ENCODE measurements at places on chromosomes 1 and 21.
A peak's percentile ranks its signal among the peaks of the same experiment; 100 is the strongest.

GRCh38 chr1:5312862-5313261 is 658.5 kb downstream of the AJAP1 start:
- DNase-seq = no peak

DNA sequence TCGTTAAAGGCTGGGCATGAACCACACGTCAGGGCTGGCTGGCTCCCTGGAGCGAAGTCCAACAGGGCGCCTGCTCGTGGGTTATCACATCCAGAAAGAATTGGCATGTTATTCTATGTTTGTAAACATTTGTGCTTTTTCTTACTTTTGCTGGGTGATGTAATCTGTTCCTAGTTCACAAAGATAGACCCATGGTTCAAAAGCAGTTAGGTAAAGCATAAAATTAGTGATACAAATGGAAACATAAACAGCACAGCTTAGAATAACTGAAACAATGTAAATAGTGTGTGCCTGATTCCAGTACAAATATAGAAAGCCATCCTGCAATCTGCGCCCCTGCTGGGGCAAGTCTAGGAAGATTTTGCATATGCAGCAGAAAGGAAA is 184.0 kb upstream of the C1orf174 start:
- DNase-seq = no peak

- no peak for DNase-seq
Measured at GRCh38 chr1:174740249-174740968, 259.3 kb upstream of the CACYBP start.

DNA sequence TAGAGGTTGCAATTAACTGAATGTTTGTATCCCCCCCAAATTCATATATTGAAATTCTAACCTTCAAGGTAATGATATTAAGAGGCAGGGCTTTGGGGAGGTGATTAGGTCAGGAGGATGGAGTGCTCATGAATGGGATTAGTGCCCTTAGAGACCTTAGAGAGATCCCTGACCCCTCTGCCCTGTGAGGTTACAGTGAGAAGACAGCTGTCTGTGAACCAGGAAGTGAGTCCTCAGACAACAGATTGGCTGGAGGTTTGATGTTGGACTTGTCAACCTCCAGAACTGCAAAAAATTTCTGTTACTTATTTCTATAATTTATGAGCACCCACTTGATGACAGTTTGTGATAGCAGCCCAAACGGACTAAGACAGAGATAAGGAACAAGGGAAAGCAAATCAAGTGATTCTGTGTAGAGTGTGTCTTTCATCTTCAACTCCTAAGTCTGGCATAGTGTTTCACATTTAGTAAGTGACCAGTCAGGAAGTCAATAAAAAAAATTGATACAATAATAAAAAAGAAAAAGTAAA is 30.0 kb upstream of the RWDD3 start:
- DNase-seq = no peak

- DNase-seq = no peak
Measured at GRCh38 chr1:30129001-30129408, 594.4 kb downstream of the MATN1 start.

GRCh38 chr1:81703391-81703755 is 97.4 kb upstream of the ADGRL2 start:
- no peak for DNase-seq

DNA sequence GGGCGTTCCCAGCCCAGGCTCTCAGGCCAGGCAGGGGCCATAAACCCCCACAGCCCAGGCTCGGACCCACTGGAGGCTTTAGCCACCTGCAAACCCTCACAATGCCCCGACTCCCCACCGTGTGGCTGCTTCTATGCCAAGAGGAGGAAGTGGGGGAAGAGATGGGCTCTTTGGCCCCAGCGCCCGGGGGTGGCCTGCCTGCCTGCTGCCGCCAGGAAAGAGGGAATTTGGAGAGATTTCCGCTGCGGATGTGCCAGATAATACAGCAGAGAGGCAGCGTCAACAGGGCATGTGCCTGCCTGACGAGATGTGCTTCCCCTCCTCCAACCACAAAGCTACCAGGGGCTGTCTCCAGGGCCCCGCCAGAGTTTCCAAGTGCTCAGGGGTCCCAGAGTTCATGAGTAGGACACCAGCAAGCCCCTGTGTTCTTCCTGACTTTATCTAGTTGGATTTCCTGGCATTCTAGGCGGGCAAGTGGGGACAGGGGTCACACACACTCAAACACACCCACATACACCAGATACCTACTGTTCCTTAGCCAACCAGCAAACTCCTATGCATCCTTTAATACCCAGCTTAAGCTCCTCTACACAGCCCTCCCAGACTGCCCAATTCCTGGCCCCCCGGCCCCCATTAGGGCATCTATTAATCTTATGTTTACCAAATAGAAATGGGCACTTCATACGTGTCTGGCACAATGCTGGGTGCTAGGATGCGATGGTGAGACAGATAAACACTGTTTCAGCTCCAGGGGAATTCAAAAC is 14.1 kb downstream of the EPHA2 start:
- peak; percentile 70 for DNase-seq

DNA sequence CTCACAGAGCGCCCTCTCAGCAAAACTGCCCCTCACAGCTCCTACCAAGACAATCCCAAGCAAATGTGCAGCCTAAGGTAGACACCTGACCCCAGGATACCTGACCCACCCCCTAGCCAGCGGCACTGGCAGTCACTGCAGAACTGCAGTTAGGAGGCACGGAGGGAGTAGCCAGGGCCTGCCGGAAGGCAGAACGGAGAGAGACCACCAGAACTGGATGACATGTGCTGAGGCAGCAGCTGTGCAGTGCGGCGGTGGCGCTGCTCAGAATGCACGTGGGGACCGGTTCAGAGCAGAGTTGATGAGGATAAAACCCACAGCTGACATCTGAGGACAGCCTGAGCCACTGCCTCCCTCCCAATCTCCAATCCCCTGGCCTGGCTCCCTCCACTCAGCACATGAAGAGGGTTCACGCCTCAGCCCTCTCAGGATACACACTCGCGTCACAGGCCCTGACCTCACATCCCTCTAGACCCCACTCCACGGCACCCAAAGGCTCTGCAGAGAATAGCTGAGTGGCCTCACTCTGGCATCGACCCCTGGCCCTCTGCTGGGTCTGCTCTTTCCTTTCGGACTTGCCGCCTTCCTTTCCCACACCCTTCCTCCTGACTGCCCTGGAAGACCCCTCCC is 29.6 kb downstream of the UBE2G2 start:
- DNase-seq = no peak

DNA sequence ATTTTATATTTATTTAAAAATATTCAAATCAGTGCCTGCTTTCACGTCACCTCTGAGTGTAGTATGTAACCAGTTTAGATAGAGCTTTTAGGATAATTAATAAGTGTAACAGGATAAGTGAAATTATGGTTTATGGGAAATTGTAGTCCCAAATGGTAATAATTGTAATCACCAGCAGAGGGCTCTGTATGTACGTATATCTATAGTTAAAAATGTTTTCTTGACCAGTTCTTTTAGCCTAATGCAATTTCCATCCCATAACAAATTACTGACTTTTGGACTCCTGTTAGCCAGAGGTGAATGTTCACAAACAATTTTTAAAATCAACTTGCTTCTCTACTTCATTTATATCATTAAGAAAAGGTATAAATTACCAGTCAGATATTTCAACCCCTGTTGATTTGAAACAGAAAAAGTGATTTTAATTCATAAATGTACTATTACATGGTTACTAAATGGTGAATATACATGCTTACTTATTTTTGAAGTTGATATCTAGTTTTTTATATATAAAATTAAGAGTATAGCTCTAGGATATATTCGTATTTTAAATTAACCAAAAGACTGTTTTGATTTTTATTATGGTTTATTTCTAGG is 25.3 kb downstream of the SLC30A7 start:
- no peak for DNase-seq

GRCh38 chr1:115217150-115218033 is 120.7 kb downstream of the NGF start:
- DNase-seq = no peak

DNA sequence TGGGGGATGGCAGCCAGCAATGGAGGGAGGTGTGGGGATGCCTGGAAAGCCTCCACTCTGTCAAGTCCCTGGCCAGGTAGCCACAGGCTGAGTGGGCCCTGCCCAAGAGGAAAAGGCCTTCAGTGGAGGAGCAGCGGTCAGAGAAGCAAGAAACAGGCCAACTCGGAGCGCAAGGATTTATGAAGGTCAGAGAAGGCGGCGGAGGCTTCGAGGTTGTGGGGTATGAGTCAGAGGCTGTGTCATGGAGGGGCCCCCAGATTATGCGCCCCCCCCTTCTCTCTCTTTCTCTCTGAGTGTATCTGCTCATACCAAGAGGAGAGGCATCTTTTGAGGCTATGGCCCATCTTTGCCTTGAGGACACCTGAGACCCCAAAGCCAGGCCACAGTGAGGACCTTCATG is 99.5 kb downstream of the CASZ1 start:
- DNase-seq = no peak

DNA sequence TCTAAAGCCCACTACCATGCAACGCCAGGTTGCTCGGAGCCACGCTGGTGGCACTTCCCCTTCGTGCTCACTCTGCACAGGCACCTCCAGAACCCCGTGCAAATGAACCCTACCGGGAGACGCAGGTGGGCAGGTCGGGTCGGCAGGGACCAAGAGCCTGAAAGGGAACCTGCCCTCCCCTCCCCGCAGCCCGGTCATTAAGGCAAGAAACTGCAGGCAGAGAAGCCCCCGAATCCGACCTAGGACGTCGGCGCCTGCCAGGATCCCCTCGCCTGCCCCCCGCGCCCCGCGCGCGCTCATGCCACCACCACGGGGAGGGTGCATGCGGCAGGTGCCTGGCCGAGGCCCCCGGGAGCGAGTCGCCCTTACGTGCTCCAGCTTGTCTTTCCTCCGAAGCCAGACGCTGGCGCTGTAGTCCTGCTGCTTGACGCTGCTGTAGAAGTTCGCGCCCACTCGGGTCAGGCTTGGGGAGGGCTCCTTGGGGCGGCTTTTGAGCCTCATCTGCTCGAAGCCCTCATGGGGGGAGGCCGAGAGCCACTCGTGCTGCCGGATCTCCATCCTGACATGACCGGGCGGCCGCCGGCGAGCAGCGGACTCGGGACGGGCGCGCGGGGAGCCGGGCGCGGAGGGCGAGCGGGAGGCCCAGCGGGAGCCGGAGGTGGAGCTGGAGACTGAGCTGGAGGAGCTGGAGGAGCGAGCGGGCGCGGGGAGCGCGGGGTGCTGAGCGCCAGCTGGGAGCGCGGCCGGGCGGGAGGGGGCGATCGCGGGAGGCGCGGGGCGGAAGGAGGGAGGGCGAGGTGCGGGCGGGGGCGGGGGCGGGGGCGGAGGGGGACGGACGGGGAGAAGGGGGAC is 552 bp downstream of the PLD5 start:
- peak; percentile 21 for DNase-seq

DNA sequence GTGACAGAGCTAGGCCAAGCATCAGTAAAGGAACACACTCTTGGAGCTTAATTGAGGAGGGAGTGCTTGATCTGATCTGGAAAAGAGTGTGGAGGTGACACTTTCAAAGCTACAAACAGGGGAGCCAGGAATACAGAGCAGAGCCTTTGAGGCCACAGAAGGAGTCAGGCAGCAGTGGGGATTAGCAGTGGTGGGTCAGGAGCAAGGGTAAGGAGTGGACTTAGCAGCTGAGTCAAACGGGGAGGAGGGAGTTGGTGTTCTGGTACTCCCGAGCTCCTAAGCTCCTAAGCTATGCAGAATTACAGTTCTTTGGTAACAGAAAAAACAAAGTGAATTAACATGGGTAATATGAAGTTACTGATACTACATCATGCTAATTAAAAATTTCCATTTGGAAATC is 14.5 kb downstream of the RAB4A start:
- no peak for DNase-seq

DNA sequence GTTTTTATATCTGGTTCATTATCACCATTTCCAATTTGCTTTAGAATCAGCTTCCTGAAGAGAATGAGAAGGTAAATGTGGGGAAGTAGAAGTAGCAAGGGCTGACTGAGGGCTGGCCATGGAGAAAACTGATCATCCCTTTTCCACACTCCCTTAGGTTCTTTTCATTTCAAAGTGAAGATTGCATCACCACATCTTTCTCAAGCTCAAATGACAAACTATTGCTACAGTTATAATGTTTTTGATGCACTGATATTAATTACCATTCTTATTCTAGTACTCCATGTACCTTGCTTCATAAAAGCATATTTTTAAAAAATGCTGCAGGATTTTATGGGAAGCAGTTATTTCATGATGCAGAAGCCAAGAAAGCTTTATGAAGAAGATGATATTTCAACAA is 7.9 kb upstream of the AK5 start:
- DNase-seq = no peak

Measured in femur (tissue), 1 donor.